ENCODE measurements at places on chromosomes 13 and 19.

DNA sequence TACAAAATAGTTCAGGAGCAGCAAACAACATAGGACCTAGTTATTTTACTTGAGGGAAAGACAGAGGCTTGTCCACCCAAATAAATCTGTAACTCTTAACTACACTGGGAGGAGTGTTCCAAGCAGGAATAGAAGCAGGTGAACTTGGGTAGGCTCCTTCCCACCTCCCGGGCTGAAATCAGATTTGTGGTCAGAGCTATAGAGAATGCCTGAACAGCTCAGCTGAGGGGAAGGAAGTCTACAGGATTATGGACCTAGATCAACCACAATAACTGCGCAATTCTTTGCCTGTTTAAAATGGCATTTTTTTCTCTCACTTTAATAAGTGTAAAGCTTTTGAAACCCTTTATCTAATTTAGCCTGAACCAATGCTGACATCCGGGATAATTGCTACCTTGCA lies 73.5 kb upstream of the IRS2 start:
- no peak for DNase-seq

GRCh38 chr19:48196321-48196763 lies 25.9 kb downstream of the ZSWIM9 start:
- DNase-seq, result no peak

- no peak for DNase-seq
These were observed 2.6 kb downstream of the ZBTB7A start for GRCh38 chr19:4064149-4064495.

GRCh38 chr19:11106477-11106876 lies 17.2 kb downstream of the LDLR start:
- DNase-seq, result no peak

GRCh38 chr13:76329004-76329403 lies 557.2 kb downstream of the KCTD12 start:
- DNase-seq, result no peak

DNA sequence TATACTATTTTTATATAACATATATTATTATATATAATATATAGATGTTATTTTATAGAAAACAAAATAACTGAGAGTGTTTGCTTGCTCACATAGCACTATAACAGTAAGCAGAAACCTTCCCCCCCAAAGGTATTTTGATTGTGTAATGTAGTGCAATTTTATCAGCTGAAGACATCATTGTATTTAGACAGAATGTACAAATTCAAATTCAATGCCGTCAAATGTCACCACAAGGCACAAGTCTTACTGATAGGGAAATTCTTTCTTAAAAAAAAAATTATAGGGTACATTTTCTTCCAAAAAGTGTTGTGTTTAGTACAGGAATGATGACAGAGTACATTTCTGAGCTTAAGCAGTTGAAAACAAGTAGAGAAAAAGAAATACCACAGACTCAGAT lies 1147.1 kb upstream of the SPRY2 start:
- DNase-seq, result no peak

GRCh38 chr13:94613051-94613450 lies 11.4 kb downstream of the GPR180 start:
- DNase-seq, result no peak

GRCh38 chr19:53554804-53555203 lies 16.9 kb downstream of the ZNF331 start:
- DNase-seq, result no peak

DNA sequence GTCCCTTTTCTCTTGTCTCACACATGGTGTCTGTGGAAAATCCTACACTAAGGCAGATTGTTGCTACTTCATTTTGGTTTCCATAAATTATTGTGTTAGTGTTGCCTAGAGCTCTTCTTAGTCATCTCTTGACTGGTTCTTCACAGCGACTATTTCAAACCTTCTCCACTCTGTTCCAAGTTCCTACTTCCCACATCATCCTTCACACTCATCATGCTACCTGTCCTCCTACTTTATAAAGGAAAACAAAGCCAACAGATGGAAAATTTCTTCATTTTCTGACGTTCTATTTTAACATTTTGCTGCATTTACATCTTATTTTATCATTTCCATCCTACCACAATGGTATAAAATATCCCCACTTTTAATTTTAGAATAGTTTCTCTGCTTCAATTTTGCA lies 614.1 kb downstream of the LMO7 start:
- DNase-seq, result no peak

GRCh38 chr13:60093425-60094019 lies 70.2 kb downstream of the DIAPH3 start:
- no peak for DNase-seq

Data from fibroblast of the conjunctiva (primary cell).